ENCODE measurements at places on chromosomes 2 and 18. TPM values are rescaled to one million over a fixed set of nuclear protein-coding genes. Genes with fewer than 3 reads are reported as not detected.

Gene KLHL14
- under 0.01 TPM for total RNA-seq

Gene PDIA6
- 307 TPM for total RNA-seq

Gene CIDEA
- total RNA-seq: 6.4 TPM

Gene ASB18
- total RNA-seq: not detected

Gene CFC1
- not detected for total RNA-seq

Gene HRH4
- 0.10 TPM for total RNA-seq

Gene CKAP2L
- total RNA-seq: 12.2 TPM

Gene FAP
- 4.5 TPM for total RNA-seq

Gene GATA6
- 8.3 TPM for total RNA-seq

Gene CARF
- 4.9 TPM for total RNA-seq

Data from vein endothelial cell (primary cell).